OCI-LY7 (cell line): ENCODE measurements at places on chromosomes 5 and 9.

DNA sequence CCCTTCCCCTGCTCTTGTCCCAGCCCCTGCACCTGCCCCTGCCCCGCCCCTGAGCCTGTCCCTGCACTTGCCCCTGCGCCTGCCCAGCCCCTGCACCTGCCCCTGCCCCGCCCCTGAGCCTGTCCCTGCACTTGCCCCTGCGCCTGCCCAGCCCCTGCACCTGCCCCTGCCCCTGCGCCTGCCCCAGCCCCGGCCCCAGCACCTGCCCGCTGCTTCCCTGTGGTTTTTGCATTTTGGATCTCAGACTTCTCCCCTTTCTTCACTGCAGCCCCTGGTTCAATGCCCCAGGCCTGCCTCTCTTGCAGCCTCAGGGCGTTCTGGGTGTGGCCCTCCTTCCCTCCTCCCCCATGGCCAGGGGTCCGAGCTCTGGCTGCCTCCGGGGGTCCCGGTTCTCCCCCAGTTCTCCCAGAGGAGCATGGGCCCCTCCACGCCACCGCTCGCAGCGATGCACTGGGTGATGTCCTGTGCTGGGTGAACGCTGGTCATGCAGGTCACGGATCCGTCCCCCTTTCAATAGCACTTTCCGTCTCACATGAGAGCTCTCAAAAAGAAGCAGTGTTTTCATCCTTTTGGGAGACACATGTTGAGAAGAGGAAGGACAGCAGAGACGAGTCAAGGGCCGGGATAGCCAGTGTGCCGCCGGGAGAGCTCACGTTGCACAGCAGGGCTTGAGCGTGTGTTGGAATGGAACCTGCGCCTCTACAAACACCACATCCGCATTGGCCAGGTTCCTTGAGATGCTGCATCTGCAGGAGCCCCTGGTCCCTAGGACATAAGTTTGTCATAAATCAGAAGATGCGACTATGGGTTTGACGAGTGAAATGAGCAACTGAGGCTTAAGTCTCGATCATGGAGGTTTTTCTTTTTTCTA, 44.0 kb upstream of the IRX4 start:
- DNase-seq = no peak

GRCh38 chr5:181151146-181151545, 3.8 kb downstream of the OR2V2 start:
- DNase-seq = peak; percentile 48

- no peak for DNase-seq
Observed at GRCh38 chr5:4065472-4066320, 470.1 kb downstream of the IRX1 start.

DNA sequence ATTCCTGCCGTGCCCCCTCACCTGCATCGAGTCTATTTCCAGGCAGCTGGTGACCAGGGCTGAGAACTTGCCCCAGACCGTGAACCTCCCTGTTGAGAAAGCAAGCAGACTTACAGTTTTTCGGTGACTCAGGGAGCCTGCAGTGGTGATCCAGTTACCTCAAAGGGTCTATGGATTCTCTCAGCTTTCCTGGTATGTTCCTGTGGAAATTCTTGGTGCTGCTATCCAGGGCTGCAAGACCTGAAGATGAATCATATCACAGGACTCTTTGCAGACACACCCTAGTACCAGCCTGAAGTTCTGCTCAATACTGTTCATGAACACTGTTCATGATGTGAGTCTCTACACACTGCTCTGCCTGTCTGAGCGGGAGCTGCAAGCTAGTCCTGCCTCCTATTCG, 154.7 kb downstream of the WDR70 start:
- DNase-seq = no peak
